Tongue (tissue), 3 donors: ENCODE measurements at places on chromosomes 13 and 19.

DNA sequence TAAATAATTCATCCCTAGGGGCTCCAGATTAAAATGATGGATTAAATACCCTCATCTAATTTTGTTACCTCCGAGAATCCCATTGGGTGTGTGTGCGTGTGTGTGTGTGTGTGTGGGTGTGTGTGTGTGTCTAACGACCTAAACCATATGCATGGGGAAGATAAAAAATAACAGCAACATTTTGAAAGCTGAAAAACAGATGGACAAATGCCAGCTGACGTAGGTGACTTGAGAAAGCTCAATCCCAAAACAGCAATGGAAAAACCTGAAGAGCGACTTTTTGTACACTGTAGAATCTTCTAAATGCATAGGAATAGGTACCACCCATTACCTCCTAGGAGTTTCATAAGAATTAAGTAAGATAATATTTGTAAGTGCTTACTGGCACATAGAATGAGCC is 8.7 kb upstream of the RPL21 start:
- peak; percentile 74 for DNase-seq

GRCh38 chr19:12751635-12752034 is at the start of gene BEST2:
BEST2 (plus strand) TSS chr19:12751791; CDS start chr19:12752593, 802 bp downstream.
- DNase-seq, result no peak

GRCh38 chr13:100645382-100645781 is 29.2 kb downstream of the TMTC4 start:
- DNase-seq, result no peak

DNA sequence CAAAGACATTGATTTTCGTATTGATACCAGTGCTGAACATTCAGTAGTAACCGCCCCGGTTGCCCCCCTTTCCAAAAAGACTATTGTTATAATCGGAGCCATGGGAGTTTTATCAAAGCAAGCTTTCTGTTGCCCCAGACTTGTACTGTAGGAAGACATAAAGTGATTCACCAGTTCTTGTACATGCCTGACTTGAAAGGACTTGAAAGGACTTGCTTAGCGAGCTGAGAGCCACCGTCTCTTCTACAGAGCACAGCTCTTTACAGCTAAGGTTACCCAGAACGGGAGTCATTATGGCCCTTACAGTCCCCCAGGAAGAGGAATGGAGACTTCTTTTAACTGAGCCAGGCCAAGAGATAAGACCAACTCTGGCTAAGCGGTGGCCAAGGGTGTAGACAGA is 5.1 kb downstream of the ZNF816 start:
- DNase-seq, result no peak

DNA sequence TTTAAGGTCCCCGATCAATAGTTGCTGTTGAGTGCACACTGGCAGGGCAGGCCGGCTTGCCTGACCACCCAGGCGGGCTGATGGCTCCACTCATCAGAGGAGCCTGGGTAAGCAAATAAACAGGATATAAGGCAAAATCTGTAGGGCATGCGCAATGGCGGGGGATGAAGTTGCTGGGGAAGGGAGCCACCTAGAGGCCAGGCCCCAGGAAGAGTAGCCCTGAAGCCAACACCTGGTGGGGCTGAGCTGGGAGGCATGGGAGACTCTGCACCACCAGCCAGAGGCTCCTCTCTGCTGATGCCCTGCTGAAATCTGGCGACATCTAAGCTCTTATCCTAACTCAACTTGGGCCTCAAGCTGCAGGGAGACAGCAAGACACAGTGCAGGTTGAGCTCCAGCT is 324.3 kb downstream of the ZNF536 start:
- DNase-seq, result peak; percentile 68

GRCh38 chr13:32261567-32261966 is 53.6 kb downstream of the ZAR1L start:
- peak; percentile 85 for DNase-seq

- DNase-seq, result no peak
These were observed 9.9 kb upstream of the POP4 start for GRCh38 chr19:29596080-29596727.
